ENCODE measurements at places on chromosomes 3 and 15.

- DNase-seq: peak; percentile 75
- H3K4me1 ChIP-seq: peaks cover 5% of the 10 kb centered on the region
- H3K4me3 ChIP-seq: no peak overlapping the region
- H3K27me3 ChIP-seq: no peaks in the 10 kb centered on the region
- H3K36me3 ChIP-seq: no peaks in the 10 kb centered on the region
Measured at GRCh38 chr15:31254431-31255175, 72.0 kb upstream of the KLF13 start.

DNA sequence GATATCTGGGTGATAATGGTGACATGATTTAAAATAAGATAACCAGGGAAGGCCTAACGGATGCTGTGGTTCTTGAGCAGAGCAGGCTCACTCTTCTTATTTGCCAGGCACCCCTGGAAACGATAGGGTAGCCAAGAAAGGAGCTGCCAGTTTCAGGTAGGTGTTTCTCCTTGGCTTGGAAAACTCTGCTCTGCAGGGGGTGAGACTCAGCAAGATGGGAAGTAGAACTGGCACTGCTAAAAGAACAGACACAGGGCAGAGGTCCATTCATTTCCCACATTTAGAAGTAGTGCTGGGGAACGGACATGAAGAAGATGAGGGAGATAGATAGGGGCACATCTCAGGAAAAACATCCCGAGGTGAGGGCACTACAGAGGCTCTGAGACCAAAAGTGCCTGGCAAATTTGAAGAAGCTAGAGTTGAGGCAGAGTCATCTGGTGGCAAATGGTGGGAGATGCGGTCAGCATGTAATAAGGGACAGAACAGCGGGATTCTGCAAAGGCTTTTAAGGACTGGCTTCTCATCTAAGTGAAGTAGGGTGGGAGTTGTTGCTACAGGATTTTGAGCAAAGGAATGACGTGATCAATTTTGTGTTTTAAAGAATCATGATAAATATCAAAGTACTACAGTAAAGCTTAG, 323.4 kb upstream of the PLSCR5 start:
- no peaks in the 10 kb centered on the region for H3K27me3 ChIP-seq
- H3K36me3 ChIP-seq: no peaks in the 10 kb centered on the region
- no peak overlapping the region for H3K27ac ChIP-seq
- DNase-seq: no peak
- H3K4me3 ChIP-seq: no peak overlapping the region

- H3K4me3 ChIP-seq: no peak overlapping the region
- H3K36me3 ChIP-seq: no peaks in the 10 kb centered on the region
- H3K4me1 ChIP-seq: peaks cover 3% of the 10 kb centered on the region
- H3K27ac ChIP-seq: no peak overlapping the region
Measured at GRCh38 chr3:72571052-72571451, 277.2 kb downstream of the SHQ1 start.

DNA sequence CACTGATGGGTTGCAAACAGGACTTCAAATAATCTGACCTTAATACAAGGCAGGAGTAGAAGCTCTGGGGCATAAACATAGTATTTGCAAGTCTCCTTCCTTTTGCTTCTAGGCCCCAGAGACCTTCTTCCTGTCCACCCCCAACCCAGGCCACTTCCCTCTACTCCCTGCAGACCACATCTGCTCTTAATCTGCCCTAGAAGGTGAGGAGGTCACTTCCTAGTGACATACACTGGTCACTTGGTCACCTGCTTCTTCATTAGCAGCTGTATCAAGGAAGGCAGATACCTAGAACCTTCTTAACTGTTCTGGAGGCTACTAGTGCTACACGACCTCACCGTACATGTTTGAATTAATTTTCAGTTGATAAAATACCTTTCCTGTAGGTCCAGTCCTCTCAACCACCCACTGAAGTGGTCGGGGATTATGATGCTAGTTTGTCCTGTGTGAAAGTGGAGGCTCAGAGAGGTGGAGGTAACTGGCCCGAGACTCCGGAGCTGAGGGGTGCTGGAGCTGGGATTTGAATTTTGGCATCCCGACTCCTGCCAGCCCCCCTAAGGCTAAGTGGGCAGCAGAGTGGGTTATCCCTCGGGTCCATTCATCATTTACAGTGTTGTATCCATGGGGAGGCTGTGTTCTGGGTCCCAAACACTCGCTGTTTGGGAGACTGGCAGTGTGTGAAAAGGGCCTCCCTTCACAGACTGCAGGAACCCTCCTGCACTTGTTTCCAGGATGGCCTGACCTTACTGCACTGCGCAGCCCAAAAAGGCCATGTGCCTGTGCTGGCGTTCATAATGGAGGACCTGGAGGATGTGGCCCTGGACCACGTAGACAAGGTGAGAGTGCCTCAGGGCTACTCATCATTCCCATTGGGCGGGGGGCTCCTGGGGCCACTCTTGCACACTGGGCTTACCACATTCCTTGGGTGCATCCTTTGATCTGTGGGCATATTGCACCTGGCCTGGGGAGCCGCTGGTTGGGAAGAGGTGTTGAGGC, 13.9 kb downstream of the ANKDD1A start:
- no peaks in the 10 kb centered on the region for H3K36me3 ChIP-seq
- no peak overlapping the region for H3K4me3 ChIP-seq
- H3K27me3 ChIP-seq: no peaks in the 10 kb centered on the region
- H3K4me1 ChIP-seq: no peaks in the 10 kb centered on the region
- no peak overlapping the region for H3K27ac ChIP-seq

Measured in small intestine (tissue), 16 donors.